ENCODE measurements at places on chromosomes 12 and 14. TPM values are rescaled to one million over a fixed set of nuclear protein-coding genes. Genes with fewer than 3 reads are reported as not detected.

The ADAMTS20 gene
- not detected for total RNA-seq

The MEG3 gene
- 15.6 TPM for total RNA-seq

GRCh38 chr12:3928538-3929184 is 55.5 kb upstream of the PARP11 start:
- peaks cover 34% of the 10 kb centered on the region for H3K27me3 ChIP-seq
- no peak overlapping the region for H3K4me3 ChIP-seq
- no peak for DNase-seq
- H3K27ac ChIP-seq: no peak overlapping the region
- no peaks in the 10 kb centered on the region for H3K36me3 ChIP-seq

DNA sequence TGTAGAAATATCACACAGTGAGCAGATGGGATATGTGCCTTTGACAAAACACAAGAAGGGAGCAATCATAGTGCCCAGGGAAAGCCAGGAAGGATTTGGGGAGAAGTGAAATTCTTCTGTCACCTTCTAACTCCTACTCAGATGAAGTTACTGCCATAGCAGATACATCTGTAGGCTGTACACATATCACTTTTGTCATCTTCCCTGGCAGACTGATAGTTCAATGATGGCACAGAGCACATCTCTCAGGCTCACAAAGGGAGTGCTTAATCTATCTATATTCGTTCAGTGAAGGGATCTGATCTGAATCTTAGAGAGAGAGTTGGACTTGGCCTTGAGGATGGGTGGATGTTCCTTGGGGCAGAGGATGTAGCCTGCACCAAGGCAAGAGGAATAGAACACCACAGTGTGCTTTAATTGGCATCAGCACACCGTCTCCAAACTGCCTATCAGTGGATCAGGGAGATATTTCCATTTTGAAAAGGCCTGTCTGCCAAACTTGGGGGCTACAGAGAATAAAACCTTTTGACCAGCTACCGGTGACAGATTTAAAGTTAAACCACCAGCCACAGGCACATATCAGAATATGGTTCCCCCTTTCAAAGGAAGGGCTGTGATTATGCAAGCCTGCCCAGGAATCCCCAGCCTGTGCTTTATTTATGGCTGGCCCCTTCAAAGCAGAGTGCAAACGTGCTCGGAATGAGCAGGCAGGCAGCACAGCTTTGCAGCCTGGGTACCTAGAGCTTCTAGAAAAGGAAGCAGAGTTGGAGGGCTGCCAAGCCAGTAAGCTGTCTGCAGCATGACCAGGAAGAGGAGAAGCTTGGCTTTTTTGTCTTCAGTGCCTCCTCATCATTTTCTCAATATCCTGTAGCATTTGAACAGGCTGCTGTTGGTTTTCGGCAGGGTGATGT is 165.5 kb upstream of the DYRK2 start:
- no peaks in the 10 kb centered on the region for H3K36me3 ChIP-seq
- H3K27ac ChIP-seq: no peak overlapping the region
- DNase-seq: no peak
- H3K4me1 ChIP-seq: peaks cover 9% of the 10 kb centered on the region

GRCh38 chr12:22116376-22116775 is 70.4 kb downstream of the CMAS start:
- H3K4me3 ChIP-seq: no peak overlapping the region
- no peaks in the 10 kb centered on the region for H3K4me1 ChIP-seq
- no peaks in the 10 kb centered on the region for H3K27me3 ChIP-seq
- no peaks in the 10 kb centered on the region for H3K36me3 ChIP-seq
- no peak for DNase-seq
- H3K27ac ChIP-seq: no peak overlapping the region

GRCh38 chr14:93008381-93008780 is 85.4 kb downstream of the CHGA start:
- no peak overlapping the region for H3K4me3 ChIP-seq
- no peaks in the 10 kb centered on the region for H3K36me3 ChIP-seq
- H3K27ac ChIP-seq: no peak overlapping the region
- DNase-seq: no peak

GRCh38 chr14:77067632-77068516 is 30.2 kb upstream of the CIPC start:
- no peak overlapping the region for H3K27ac ChIP-seq
- H3K36me3 ChIP-seq: no peaks in the 10 kb centered on the region
- no peak overlapping the region for H3K4me3 ChIP-seq
- no peaks in the 10 kb centered on the region for H3K27me3 ChIP-seq
- peak; percentile 85 for DNase-seq
- peaks cover 10% of the 10 kb centered on the region for H3K4me1 ChIP-seq

DNA sequence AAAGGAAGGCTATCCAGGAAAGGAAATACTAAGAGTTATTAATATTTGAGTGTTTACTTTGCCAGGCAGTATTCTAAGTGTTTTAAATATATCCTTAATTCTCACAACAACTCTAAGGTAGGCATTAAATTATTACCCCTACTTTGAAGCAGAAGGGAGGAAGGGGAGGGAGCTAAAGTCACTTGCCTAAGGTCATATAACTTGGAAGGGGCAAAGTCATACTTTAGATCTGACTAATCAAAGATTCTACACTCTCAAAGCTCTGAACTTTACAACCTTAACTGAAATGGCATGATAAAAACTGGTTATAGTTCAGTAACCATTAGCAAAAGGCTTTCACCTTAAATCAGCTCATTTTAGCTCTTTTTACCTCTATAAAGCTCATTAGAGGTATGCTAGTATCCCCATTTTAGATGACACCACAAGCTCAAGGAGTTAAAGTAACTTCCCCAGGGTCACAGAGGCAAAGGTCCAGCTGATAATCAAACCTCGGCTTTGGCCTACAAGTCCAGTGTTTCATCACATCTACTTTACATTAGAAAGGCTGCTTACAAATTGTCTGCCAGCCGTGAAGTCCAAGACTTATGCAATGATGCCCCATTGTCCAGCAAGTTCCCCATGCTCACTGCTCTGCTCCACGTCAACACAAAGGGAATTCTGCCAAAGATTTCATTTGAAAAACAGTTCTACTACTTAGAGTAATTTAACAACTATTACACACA is 223.9 kb downstream of the MED13L start:
- H3K4me1 ChIP-seq: peaks cover 31% of the 10 kb centered on the region
- H3K27me3 ChIP-seq: no peaks in the 10 kb centered on the region
- H3K27ac ChIP-seq: no peak overlapping the region
- no peak for DNase-seq
- H3K4me3 ChIP-seq: no peak overlapping the region

GRCh38 chr12:40152783-40153383 is 47.0 kb upstream of the SLC2A13 start:
- H3K27ac ChIP-seq: no peak overlapping the region
- no peaks in the 10 kb centered on the region for H3K27me3 ChIP-seq
- H3K4me3 ChIP-seq: no peak overlapping the region

GRCh38 chr12:3132636-3133404 is 55.6 kb downstream of the TSPAN9 start:
- H3K4me3 ChIP-seq: no peak overlapping the region
- H3K27me3 ChIP-seq: no peaks in the 10 kb centered on the region
- no peaks in the 10 kb centered on the region for H3K36me3 ChIP-seq
- peak overlapping the region; percentile 70 for H3K27ac ChIP-seq
- peaks cover 53% of the 10 kb centered on the region for H3K4me1 ChIP-seq

- no peak for DNase-seq
- no peaks in the 10 kb centered on the region for H3K4me1 ChIP-seq
- no peaks in the 10 kb centered on the region for H3K27me3 ChIP-seq
- H3K27ac ChIP-seq: no peak overlapping the region
- no peak overlapping the region for H3K4me3 ChIP-seq
Observed at GRCh38 chr14:64115401-64115800, 178.8 kb downstream of the ESR2 start.
